ENCODE measurements at places on chromosomes 5 and 9.

DNA sequence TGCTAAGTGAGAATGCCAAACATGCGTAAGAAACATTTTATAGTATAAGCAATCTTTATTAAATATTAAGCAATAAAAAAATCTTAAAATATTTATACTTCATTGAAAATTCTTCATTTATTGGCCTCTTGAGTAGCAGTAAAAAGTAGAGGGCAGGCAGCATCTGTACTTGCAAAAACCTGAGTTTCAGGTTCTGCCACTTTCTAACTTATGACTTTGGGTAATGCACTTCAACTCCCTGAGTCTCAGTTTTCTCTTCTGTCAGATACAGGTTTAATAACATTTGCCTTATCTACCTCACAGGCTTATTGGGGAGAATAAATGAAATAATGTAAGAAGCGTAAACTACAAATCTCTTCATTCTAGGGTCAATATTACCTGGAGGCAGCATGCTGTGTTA lies 19.8 kb upstream of the MCTP1 start:
- DNase-seq, result no peak

- no peak for DNase-seq
Measured at GRCh38 chr9:99867968-99868367, 38.5 kb upstream of the STX17 start.

GRCh38 chr9:72875221-72875620 lies 77.6 kb downstream of the ALDH1A1 start:
- no peak for DNase-seq

- no peak for DNase-seq
Measured at GRCh38 chr5:137589185-137589584, 90.1 kb upstream of the SPOCK1 start.

DNA sequence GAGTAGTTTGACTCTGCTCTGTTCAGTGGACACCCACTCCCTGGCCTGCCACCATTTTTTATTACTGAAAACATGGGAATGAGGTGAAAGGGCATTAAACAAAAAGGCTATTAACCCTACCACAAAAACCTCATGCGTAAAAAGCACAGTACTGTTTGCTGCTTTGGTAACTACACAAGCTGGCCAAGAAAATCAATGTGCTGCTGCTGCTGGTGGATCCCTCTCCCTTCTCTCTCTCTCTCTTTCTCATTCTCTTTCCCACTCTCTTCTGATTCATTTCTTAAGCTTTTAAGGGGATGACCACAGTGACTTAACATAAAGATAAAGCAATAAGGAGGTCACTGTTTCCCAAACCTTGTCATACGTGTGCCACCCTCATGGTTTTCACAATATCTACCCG lies 183.2 kb upstream of the TBC1D2 start:
- DNase-seq, result no peak

GRCh38 chr9:93254061-93254481 lies 70.1 kb downstream of the WNK2 start:
- no peak for DNase-seq

GRCh38 chr5:173775261-173776197 lies 112.6 kb upstream of the CPEB4 start:
- no peak for DNase-seq

GRCh38 chr9:127424676-127424999 lies 456 bp downstream of the ZNF79 start:
- DNase-seq, result peak; percentile 10

DNA sequence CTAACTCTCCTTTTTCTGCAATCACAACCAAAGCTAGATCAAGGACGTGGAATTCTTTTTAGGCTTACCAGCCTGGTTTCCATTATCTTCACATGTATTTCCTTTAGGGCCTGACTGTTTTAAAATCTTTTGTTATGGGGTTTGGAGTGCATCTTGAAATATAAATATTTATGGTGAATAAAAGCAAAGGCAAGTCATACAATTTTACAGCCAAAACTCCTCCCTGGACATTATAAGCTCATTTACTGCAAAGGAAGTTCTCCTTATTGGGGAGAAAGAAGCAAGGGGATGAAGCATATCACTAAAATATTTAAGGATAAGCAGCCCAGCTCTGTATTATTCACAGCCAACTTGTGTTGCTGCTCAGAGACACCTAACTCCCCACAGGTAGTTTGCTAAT lies 132.2 kb upstream of the TARS1 start:
- DNase-seq, result no peak

GRCh38 chr5:57195060-57195459 lies 21.2 kb downstream of the GPBP1 start:
- DNase-seq, result no peak

DNA sequence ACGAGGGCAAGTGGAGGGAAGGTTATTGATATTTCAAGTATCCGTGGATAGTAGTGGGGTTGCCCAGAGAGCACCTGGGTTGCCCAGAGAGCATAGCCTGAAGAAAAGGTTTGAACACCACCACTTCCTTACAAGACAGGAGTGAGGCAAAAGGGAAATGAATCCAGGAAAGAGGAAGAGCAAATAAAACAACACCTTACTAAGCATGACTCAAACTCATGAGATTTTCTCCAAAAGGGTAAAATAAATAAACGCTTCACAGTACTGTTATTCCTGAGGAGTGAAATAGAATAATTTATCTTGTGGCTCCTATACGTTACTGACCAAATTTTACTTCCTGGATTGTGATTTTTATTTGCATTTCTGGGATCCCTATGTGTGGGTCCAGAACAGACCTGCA lies 65.2 kb upstream of the PTPRD start:
- DNase-seq, result no peak

GRCh38 chr5:154740483-154740882 lies 14.7 kb upstream of the LARP1 start:
- DNase-seq, result no peak

- DNase-seq, result no peak
Measured at GRCh38 chr9:95103281-95103771, 214.2 kb downstream of the FANCC start.

DNA sequence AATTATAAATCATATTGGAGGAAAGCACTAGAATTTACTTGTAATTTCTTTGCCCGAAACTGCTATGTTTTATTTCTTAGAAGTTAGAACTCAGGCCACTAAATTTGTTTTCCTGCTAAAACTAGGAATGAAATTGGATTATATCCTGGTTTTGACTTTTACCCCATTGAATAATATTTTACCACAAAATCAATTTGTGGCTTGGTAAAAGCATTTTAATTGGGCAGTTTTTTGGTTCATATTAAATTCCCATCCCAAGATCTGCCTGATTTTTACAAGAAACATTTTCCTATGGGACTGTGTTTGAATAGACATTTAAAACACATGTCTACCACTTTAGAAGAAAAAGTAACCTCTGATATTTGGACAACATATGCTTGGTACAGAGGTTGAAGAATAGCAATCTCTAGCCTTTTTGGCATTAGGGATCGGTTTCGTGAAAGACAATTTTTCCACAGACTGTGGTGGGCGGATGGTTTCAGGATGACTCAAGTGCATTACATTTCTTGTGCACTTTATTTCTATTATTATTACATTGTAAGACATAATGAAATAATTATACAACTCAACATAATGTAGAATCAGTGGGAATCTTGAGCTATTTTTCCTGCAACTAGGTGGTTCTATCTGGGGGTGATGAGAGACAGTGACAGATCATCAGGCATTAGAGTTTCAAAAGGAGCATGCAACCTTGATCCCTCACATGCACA lies 565.6 kb downstream of the PRR16 start:
- DNase-seq, result no peak

DNA sequence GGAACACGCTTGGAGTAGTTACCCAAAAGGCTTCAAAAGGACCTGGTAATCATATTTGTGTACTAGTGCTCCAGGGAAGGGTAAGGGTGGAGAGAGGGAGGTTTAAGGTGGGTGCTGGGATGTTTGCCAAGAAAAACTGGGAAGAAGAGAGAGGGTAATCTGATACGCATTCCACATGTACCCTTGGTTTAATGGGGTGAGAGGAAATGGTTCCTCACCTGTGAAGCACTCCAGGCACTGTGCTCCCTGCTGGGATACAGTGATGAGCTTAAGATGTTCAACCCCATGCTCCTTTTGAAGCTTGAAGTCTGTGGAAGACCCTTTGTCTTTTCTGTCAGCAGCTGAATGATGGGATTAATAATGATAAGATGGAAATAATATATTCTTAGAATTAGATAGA lies 98.4 kb downstream of the COX7C start:
- no peak for DNase-seq

DNA sequence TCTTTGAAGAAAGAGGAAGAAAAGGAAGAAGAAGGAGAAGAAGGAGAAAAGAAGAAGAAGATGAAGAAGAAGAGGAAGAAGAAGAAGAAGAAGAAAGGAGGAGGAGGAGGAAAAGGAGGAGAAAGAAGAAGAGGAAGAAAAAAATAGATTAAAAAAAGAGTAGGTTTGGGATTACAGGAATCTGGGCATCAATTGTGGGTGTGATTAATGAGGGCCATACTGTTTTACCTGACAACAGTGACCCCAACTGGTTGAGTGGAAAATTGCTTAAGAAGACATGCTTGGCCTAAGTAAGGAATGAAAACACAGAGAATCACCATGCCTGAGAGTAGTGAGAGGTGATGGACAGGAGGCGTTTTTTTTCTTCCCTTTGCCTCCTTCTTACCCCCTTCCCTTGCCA lies 114.6 kb downstream of the FAM170A start:
- DNase-seq, result no peak

- no peak for DNase-seq
Measured at GRCh38 chr5:31707329-31707728, 68.4 kb downstream of the PDZD2 start.

DNA sequence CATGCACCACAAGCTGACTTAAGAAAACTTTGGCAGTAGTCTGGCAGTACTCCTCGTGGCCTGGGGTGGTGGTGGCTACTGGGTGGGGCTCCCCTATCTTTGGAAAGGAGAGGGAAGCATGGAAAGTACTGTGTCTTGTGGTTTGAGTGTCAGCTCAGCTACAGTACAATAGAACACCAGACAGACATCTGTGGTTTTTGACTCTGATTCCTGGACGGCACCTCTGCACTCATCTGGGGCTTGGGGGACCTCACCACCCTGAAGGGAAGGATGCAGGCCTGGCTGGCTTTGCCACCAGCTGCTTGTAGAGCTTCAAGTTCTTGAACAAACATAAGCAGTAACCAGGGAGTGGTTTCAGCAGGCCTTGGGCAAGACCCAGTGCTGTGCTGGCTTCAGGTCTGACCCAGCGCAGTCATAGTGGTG lies 40.6 kb downstream of the TNFSF8 start:
- DNase-seq, result no peak

- no peak for DNase-seq
Measured at GRCh38 chr9:113590991-113591898, 127.7 kb downstream of the RGS3 start.

- no peak for DNase-seq
Measured at GRCh38 chr5:124000538-124000937, 488.6 kb downstream of the CSNK1G3 start.
